ENCODE measurements at places on chromosomes 16 and 17.

- no peak for DNase-seq
Observed at GRCh38 chr16:3830625-3831254, 49.8 kb downstream of the CREBBP start.

GRCh38 chr16:13307255-13307654 is 405.9 kb downstream of the SHISA9 start:
- no peak for DNase-seq

DNA sequence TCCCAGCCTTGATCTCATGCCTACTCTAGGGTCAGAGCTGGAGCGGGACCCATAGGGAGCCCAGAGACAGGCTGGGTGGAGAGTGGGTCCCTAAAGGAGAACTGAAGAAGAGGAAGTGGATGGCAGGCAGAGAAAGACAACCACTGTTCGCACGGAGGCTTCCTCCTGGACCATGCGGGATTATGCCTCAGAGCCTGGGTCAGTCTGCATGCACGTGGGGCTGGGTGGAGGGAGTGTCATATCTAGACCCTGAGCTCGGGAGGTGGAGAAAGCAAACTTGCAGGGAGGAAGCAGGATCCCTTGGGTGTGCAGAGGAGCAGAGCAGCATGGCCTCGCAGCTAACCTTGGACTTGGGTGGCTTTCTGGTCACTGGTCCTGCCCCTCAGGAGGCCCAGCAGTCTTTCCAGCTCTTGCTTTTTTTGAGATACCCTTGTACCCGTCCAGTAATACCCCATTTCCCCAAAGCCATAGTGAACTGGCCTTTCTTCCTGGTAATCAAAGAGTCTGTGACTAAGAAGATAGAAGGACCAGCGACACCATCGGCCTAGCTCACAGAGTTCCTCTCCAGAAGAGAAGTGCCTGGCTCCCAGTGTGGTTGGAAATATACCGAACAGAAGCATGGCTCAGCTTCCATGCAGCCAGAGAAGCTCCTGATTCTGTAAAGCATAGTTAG is 344.2 kb downstream of the CPPED1 start:
- DNase-seq: peak; percentile 68

- no peak for DNase-seq
Observed at GRCh38 chr17:74610108-74610507, 13.4 kb downstream of the CD300E start.

GRCh38 chr17:35523296-35523695 is 14.2 kb downstream of the SLFN12L start:
- no peak for DNase-seq

DNA sequence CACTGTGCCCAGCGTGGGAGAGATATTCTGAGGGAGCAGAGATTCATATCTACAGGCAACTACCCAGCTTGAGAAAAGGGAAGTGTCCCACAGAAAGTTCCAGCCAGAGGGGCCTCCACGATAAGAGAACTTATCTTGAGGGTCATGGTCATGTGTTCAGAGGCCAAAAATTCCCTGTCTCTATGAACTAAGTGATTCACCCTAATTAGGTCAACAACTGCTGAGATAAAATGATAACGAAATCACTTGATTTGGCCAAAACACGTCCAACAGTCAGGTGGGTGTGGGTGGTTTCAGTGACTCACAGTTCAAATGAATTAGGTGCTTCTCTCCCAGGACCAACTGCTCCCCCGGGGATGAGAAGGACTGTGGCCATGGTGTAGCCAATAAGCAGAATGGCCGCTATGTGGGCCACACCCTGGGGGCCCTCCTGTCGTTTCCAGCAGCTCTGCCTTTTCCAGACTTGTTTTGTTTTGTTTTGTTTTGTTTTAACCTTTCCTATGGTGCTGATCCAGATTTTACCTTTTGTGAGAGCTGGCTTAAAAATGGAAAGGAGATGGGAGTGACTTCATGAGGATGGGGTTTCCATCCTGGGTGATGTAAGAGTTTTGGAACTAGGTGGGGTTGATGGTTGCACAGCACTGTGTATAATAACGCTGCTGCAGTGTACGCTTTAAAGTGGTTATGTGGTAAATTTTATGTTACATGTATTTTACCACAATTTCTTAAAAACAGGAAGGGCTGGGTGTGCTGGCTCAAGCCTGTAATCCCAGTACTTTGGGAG is 8.7 kb downstream of the DNAI2 start:
- no peak for DNase-seq

- no peak for DNase-seq
Observed at GRCh38 chr17:29571486-29571882, 3.0 kb downstream of the TP53I13 start.
